ENCODE measurements at places on chromosomes 16 and 17. TPM values are rescaled to one million over a fixed set of nuclear protein-coding genes. Genes with fewer than 3 reads are reported as not detected.

Gene OR1F1
- 0.07 TPM for polyA plus RNA-seq

Gene EME1
- polyA plus RNA-seq = 2.7 TPM

Gene STX1B
- polyA plus RNA-seq = 4.2 TPM

Gene CD300LF
- not detected for polyA plus RNA-seq

Gene CSNK2A2
- polyA plus RNA-seq = 54.3 TPM

Gene MSI2
- 6.8 TPM for polyA plus RNA-seq

Gene CLDN9
- not detected for polyA plus RNA-seq

Gene ZNF23
- 11.8 TPM for polyA plus RNA-seq

Gene HAGHL
- 3.7 TPM for polyA plus RNA-seq

Gene PRSS27
- polyA plus RNA-seq = 0.16 TPM

Gene HBA1
- polyA plus RNA-seq = 0.77 TPM

Gene MGAT5B
- 0.35 TPM for polyA plus RNA-seq

Gene HOXB6
- 28.9 TPM for polyA plus RNA-seq

Gene CCL15
- not detected for polyA plus RNA-seq

Gene TBX6
- not detected for polyA plus RNA-seq

Gene ACE
- 0.92 TPM for polyA plus RNA-seq

Gene FOXN1
- not detected for polyA plus RNA-seq

Gene HIGD1B
- polyA plus RNA-seq = 0.34 TPM

Gene HEATR9
- not detected for polyA plus RNA-seq

Gene TP53TG3B
- polyA plus RNA-seq = not detected

Gene ATAD5
- 1.6 TPM for polyA plus RNA-seq

Gene PSMD12
- polyA plus RNA-seq = 66.2 TPM

Gene SLC5A2
- not detected for polyA plus RNA-seq

Gene RSKR
- polyA plus RNA-seq = 1.8 TPM

Gene NUP85
- 49.1 TPM for polyA plus RNA-seq

Gene TMC7
- 0.18 TPM for polyA plus RNA-seq

Gene HAS3
- 0.19 TPM for polyA plus RNA-seq

Gene CLEC19A
- not detected for polyA plus RNA-seq

Gene CTRL
- 0.14 TPM for polyA plus RNA-seq

Gene MAPT
- polyA plus RNA-seq = 0.17 TPM

Gene SDR42E2
- polyA plus RNA-seq = not detected

Gene C16orf89
- polyA plus RNA-seq = 1.3 TPM

Gene ENPP7
- not detected for polyA plus RNA-seq

Gene COX6A2
- polyA plus RNA-seq = not detected

Gene GPRC5C
- polyA plus RNA-seq = 0.11 TPM
